NCI-H1694 treated with DMSO at 0.1 percent for 48 hours (cell line): ENCODE measurements at places on chromosomes 13 and 19.

DNA sequence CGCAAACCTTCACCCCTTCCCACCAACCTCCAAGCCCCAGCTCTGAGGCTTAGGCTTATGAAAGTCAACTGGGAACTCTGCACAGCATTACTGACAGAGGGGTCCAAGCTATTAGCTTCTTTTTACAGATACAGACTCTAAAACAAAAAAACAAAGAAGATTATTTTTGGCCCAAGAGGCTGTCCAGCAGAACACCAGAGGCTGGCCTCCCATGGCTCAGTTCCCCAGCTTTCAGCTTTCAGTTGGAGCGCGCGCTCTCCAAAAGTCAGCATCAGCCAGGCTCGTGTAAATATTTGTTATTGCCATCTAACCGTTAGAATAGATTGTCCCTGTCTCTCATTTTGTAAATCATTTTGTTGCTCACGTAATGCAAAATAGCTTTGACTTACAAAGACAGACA lies 58.4 kb downstream of the ZIC5 start:
- DNase-seq: no peak

- peak; percentile 58 for DNase-seq
Observed at GRCh38 chr19:18464646-18465045, 26.7 kb upstream of the ISYNA1 start.

GRCh38 chr19:55304279-55304978 lies 20.6 kb downstream of the BRSK1 start:
- no peak for DNase-seq

GRCh38 chr13:33518452-33518851 lies 232.9 kb upstream of the STARD13 start:
- DNase-seq: no peak

GRCh38 chr13:28339419-28339818 lies 155.5 kb downstream of the FLT1 start:
- no peak for DNase-seq

DNA sequence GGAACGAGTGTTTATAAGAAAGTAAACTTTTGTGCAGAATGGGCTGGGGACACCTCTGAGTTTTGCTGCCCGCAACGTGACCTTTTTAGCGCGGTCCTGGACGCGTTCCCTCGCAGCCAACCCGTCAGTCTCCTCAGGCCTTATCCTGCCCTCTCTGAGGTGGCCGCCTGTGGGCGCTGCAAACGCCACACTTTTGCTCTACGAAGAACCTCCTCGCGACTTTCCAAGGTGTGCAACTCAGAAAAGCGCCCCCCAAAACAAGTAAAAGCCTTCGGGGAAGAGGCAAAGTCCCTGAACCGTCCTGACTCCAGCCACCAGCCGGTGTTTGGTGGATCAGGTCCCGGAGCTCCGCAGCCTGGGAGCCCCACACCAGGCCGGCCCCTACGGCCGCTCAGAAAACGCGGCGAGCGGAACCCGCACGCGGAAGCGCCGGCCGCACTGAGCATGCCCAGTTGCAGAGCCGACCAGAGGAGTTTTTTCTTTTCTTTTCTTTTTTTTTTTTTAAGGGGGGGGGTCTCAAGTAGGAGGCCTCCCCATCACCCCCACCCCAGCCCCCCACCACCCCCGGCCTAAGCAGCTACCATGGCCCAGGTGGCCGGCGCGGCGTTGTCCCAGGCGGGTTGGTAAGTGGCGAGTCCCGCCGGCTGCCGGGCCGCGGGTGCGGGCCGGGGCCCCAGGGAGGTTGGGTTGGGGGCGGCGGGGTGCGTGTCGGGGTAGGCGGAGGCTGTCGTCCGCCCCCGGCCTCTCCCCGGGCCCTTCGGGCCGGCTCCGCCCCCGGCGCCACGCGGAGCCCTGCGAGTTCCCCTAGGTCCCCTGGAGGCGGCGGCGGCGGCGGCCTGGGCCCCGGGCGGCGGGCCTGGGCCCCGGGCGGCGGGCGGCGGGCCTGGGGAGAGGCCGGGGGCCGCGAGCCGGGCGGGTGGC lies at the start of gene TDRD3:
Gene TDRD3, plus strand, starts transcription at position 438 of the 921 bp plus-strand sequence. Its CDS starts 145 bp downstream, at position 583.
- DNase-seq: peak; percentile 63

- DNase-seq: no peak
Observed at GRCh38 chr13:20412691-20413355, 112.8 kb downstream of the CRYL1 start.

- no peak for DNase-seq
Observed at GRCh38 chr19:32532233-32532632, 48.8 kb upstream of the PDCD5 start.

GRCh38 chr13:86881390-86881789 lies 789.8 kb upstream of the SLITRK5 start:
- no peak for DNase-seq

- no peak for DNase-seq
Observed at GRCh38 chr19:31906111-31906871, 439.1 kb upstream of the ZNF507 start.

- DNase-seq: no peak
Observed at GRCh38 chr13:42947925-42948324, 44.1 kb downstream of the EPSTI1 start.

DNA sequence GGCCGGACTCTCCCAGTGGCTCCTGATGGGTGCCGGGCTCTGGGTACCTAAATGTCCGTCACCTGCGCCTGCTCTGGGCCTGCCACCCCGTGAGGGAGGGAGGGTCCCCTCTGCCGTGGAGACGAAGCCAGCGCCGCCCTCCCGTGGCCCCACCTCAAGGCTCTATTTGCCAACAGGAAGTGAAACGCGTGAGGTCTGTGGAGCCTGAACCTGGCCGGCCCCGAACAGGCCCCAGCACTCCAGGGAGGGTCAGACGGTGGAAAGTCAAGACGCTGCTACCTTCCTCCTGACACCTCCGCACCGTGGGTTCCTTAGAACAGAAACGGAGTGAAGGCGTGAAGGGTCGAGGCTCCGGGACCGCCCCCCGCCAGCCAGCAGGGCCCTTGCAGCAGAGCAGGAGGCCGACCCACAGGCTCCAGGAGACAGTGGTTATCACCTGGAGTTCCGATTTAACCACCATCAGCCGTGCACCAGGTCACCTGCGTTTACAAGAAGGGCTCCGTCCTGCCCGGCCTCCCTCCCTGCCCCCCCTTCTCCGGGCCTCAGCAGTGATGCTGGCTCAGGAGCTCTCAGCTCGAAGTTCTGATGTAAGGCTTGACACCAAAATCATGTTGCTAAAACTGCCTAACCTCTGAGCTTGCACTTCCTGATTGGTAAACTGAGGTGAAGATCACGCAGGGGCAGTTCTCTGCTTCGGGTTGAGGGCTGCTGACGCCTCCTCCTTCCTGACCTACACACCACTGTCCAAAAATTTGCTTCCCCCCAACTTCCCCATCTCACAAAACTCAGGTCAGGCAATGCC lies 50.9 kb upstream of the C13orf46 start:
- no peak for DNase-seq

DNA sequence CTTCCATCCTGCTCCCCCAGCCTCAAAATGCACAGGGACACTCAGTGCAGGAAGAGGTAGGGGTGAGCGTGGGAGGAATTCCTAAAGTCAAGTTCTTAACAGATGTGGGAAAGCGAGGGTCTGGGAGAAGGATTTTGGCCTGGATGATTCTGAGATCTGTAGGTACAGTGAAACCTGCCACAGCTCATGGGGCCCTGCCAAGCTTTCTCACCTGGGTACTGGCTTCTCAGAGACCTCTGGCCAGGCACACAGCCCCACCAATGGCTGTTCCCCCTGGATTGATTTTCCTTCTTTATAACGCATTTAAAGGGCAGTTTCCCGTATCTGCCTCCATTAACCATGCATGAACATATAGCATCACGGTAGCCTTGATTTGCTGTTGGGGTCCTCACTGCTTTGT lies 47.0 kb upstream of the GSX1 start:
- no peak for DNase-seq

GRCh38 chr19:47414469-47414868 lies 4.9 kb downstream of the MEIS3 start:
- peak; percentile 22 for DNase-seq

DNA sequence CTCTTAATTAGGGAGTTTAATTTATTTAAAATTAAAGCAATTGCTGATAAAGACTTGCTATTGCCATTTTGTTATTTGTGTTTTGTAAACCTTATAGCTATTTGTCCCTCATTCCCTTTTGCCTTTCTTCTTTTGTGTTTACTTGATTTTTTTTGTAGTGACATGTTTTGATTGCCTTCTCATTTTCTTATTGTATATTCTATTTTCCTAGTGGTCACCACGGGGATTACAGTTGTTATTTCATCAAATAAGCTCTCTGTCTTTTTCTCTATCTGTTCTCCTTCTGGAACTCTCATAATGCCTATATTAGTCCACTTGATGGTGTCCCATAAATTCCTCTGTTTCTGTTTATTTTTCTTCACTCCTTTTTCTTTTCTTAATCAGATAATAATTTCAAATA lies 64.4 kb upstream of the FRY start:
- no peak for DNase-seq

- peak; percentile 44 for DNase-seq
Observed at GRCh38 chr19:35000647-35001501, 751 bp downstream of the GRAMD1A start.

GRCh38 chr19:1455336-1456120 lies 5.6 kb downstream of the APC2 start:
- DNase-seq: no peak

DNA sequence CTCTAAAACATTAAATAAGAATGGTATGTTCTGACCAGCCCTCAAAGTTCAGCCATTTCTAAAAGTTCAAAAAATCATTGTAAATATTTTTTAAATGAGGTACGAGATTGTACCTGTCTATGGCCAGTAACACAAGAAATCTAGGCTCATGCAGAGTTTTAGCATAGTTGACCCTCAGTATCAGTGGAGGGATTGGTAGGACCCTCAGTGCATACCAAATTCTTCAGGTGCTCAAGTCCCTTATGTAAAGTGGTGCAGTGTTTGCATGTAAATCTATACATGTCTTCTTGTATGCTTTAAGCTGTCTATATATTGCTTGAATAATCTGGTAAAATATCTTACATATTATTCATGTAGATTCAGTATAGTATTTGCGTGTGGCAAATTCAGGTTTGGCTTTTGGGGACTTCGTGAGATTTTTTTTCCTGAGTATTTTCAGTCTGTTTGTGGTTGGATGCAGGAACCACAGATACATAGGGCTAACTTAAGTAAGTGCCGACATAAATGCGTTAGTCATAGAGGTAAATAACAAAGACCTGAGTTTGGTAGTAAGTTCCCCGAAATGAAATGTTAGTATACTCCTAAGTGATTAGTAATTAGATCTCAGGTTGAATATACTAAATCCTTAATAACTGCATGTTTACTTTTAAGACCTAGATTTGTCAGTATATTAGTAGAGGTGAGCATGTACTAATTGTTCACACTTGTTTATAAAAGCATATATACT lies 7.8 kb downstream of the MIR17HG start:
- DNase-seq: no peak

DNA sequence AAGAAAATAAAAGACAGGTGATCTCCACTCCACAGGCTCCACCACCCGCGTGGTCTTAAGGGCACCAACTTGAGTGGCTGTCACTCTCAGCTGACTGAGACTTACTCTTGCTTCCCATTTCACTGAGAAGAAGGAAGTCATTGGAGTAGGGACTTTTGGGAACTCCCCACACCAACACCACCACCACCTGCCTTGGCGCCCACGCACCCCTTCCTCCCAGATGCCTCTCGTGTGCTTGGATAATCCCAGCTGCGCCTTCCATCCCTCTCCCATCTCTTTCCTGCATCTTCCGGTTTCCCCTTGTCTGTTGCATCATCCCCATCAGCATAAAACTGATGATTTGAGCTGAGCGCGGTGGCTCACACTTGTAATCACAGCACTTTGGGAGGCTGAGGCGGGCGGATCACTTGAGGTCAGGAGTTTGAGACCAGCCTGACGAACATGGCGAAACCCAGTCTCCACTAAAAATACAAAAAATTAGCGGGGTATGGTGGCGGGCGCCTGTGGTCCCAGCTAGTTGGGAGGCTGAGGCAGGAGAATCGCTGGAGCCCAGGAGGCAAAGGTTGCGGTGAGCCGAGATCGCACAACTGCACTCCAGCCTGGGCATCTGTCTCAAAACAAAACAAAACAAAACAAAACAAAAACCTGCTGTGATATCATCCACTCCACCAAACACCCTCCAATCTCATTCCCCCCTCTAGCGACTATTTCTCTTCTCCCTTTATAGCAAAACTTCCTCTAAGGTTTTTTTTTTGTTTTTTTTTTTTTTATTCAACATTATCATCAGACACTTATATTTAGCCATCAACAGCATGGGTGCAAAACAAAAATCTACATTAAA lies 25.5 kb downstream of the AP2S1 start:
- no peak for DNase-seq

- DNase-seq: no peak
Observed at GRCh38 chr13:112655913-112656312, 33.9 kb upstream of the ATP11A start.

- DNase-seq: no peak
Observed at GRCh38 chr13:80134346-80134745, 206.6 kb downstream of the SPRY2 start.

DNA sequence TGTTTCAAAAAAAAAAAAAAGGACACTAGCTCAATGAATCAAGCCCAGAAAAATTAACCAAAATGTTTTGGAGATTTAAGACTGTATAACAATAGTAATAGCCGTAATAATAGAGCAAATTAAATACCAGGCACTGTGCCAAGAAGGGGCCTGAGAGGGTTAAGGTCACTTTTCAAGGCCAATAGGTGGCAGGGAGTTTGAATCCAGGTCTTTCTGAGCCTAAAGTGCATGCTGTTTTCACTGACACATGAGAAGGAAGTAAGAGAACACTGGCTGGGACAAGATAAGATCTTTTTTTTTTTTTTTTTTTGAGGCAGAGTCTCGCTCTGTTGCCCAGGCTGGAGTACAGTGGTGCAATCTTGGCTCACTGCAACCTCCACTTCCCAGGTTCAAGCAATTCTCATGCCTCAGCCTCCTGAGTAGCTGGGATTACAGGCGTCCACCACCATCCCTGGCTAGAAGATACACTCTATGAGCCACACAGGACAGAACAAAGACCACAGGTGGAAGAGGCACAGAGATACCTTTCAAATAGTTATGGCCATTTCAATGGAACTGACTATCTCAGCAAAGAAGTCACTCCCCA lies 7.7 kb downstream of the FFAR2 start:
- no peak for DNase-seq

- DNase-seq: no peak
Observed at GRCh38 chr13:84080748-84081530, 198.7 kb upstream of the SLITRK1 start.

GRCh38 chr19:15008308-15008707 lies 28.6 kb upstream of the SLC1A6 start:
- no peak for DNase-seq

DNA sequence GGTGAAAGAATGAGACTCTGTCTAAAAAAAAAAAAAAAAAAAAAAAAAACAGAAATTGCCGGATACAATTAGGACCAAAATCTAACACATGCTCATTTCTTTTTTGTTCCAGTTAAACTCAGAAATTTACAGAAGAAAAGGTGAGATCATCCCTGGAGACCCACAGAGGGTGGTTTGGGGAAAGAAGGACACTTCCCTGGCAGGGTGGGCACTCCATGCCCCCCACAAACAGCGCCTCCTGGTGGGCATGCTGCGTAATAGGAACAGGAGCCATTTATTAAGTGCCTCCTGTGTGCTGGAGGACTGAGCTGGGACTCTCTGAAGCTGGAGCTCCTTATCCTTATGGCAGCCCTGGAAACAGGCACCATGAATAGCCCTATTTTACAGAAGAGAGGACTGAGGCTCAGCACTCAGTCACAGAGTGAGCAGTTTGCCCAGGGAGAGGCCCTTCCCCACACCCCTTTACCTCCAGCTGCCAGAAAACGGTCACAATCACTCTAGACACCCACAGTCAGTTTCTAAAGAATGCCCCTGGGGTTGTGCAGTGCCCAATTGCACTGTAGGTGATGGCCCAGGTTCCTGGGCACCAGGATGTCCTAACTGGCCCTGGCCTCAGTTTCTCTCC lies 10.1 kb downstream of the C19orf38 start:
- DNase-seq: peak; percentile 6

- no peak for DNase-seq
Observed at GRCh38 chr13:48888613-48889012, 87.1 kb upstream of the FNDC3A start.
